Epithelial cell of proximal tubule (primary cell): ENCODE measurements at places on chromosomes 2 and 18. TPM values are rescaled to one million over a fixed set of nuclear protein-coding genes. Genes with fewer than 3 reads are reported as not detected.
A peak's percentile ranks its signal among the peaks of the same experiment; 100 is the strongest.

- no peak for DNase-seq
These were observed 120.8 kb downstream of the CRIM1 start for GRCh38 chr2:36476411-36476810.

DNA sequence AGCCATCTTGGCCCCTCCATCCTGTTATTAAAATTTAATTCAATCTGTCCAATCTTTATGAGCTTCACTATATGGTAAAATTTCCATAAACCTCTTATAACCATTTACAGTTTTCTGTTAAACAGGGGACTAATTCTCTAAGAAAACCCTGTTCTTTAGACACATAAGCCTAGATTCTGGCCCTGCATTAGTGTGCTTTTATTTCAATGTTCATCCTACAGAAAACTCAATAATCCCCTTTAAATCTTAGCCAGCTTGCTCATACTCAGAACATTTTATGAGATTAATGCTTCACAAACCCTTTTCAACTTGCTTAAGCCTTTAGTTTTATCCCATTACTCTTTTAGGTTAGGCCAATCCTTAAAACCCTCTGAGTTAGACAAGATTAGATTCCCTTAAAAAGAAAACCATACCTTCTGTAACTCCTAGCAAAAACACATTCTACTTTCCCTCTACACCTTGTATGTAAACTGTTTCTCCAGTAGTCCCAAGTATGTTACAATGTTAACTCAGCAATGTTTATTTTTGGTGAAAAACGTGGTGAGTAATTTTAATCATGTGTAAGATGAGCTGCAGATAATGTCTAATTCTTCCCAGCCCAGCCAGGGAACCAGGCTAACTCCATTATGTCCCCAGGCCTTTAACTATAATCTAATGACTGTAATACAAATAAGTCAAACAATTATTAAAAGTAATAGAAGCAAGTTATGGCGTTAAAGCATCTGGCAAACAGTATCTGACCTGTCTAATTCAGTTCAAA lies 1953.4 kb upstream of the LRRTM1 start:
- no peak for DNase-seq

Gene RUFY4
- total RNA-seq = not detected in 2 replicates

- DNase-seq = no peak
These were observed 368.4 kb downstream of the TXNL1 start for GRCh38 chr18:56269958-56270357.

Gene HOXD3
- total RNA-seq = 8.2 and 9.4 TPM in 2 replicates

DNA sequence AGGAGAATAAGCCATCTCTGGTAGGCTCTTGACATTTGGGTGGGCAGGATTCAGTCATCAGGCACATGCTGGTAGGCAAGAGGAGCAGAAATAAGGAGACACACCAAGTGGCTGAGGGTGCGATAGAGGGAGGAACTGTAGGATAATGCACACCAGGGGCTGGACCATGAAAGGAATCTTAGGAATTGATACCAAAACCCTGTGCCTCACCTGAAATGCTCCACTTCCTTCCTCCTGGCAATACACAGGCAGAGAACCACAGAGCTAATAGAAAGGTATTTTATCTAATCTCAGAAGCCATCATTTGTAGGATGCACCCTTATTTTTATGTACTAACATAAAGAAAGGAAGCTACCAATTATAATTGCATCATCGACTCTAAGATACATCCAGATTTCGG lies 4.4 kb upstream of the CYP1B1 start:
- DNase-seq = no peak

DNA sequence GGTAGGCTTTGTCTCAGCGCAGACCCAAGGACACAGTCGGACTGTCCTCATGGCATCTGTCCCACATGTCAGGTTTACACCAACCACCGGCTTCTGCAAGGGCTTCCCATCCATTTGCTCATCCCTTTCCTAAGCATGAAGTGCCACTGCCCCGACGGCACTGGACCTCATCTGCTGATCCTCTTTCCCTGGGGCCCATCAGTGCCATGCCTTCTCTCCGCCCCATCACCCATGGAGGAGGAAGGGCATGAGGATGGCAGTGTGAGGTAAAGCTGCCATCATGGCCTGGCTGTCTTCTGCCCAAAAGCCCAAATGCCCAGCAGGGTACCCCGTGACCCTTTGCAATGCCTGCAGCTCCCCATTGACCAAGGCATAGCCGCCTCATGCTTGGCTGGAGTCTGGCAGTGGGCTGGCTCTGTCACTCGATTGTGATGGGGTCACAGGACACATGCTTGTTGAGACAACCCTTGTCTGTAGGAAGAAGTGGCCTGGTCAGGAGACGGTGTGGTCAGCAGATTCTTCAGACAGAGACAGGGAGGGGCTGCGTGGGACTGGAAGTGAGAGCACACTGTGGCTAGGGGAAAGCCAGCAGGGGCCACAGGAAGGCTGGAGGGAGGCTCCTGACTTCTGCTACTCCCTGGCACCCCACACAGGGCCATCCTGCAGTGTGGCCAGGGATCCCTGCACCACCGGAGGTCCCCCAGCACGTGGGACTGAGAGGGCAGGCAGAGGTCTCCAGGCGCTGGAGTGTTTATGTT lies 493.7 kb upstream of the HS6ST1 start:
- DNase-seq = no peak

Gene UPP2
- total RNA-seq = not detected in 2 replicates

Gene POMC
- total RNA-seq = 0.75 and 4.5 TPM in 2 replicates

DNA sequence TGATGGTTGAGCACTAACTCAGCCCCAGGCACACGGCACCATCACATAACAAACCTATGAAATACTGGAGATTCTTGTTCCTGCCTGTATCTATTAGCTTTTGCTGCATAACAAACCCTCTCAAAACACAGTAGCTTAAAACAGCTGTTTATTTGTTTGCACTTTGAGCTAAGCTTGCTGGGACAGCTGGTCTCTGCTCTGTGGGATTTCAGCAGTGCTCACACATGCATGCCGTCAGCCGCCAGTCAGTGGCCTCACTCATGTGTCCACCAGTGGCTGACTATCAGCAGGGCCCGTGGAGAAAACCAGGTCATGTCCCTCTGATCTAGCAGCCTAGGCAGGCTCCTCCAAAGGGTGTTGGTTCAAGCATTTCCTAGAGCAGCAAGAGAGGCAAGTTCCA lies 52.8 kb upstream of the RAB12 start:
- no peak for DNase-seq

GRCh38 chr2:156476850-156477206 lies 40.6 kb downstream of the GPD2 start:
- DNase-seq = no peak

Gene ABHD1
- total RNA-seq = not detected in 2 replicates

DNA sequence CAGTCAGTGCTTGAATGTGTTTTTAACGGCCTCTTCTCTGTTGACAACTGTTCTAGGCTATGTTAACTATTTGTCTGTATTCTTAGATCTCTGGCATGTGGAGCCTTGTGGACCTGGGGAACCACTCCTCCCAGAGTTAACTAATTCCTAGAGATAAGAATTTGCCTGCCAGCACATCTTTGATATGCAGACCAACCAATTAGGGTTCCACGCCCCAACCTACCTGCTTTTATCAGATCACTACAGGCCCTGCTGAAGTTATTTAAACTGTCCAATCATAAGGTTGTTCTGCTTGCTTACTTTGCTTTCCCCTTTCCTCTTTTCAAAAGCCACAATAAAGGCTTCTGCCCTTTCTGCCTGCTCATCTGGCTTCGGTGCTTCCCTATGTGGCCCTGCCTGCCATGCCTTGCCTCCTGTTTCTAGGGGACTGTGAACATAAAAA lies 8.5 kb upstream of the CYBRD1 start:
- no peak for DNase-seq

Gene OTOS
- total RNA-seq = not detected in 2 replicates

Gene GPR39
- total RNA-seq = 9.0 and 10.8 TPM in 2 replicates

DNA sequence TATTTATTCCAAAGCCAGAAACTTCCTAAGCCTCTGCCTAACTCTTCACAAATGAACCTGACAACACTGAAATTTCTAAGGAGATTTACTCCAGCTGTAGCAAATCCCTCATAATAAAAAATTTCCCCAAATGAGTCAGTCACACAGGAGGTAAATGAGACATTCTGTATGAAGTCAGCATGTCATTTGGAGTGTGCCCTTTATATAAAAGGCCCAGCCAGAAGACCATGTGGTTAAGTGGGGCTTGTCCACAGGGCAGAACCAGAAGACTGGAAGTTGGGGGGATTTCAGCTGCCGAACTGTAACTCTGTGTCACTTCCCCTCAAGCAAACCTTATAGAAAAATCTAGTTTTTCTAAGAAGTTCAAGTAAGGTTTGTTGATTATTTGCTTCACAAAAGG lies 30.2 kb downstream of the NRP2 start:
- peak; percentile 68 for DNase-seq
